CD8-positive, alpha-beta T cell (primary cell): ENCODE measurements at places on chromosomes 1 and 21. TPM values are rescaled to one million over a fixed set of nuclear protein-coding genes. Genes with fewer than 3 reads are reported as not detected.

- DNase-seq = no peak
Observed at GRCh38 chr1:5460974-5461373, 531.3 kb downstream of the NPHP4 start.

DNA sequence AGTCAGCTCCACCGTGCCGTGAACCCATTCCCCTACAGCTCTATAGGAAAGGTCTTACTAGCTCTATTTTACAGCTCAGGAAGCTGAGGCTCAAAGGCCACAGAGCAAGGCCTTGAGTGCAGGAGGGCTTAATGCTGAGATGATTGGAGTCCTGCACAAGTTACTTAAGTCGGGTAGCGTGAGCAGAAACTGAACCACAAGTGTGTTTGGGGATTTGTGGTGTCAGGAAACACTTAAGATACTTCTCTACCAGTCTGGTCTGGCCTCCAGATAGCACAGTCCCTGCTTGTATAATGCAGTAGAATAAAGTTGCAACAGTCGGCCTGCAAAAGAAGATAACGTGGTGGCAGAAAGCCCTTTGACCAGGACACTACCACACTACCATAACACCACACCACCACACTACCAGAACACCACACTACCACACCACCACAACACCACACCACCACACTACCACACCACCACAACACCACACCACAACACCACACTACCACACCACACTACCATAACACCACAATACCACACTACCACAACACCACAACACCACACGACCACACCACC is 118.1 kb downstream of the SPSB1 start:
- no peak for DNase-seq

DNA sequence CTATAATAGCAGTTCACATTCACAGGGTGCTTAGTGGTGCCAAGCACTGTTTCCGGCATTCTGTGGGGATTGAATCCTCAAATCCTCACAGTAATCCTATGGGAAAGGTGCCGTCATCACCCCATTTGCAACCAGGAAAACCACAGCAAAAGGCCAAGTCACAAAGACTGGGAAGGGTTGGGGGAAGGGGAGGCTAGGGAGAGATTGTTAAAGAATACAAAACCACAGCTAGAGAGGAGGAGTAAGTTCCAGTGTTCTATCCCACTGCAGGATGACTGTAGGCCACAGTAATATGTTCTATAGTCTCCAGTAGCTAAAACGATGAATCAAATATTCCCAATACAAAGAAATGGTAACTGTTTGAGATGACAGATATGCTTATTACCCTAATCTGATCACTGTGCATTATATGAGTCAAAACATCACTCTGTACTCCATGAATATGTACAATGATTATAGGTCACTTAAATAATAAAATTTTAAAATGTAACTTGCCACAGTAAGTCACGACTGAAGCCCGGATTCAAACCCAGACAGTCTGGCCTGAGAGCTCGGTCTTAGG is 256.8 kb downstream of the TOMM20 start:
- no peak for DNase-seq

The MSH4 gene
- not detected for total RNA-seq

DNA sequence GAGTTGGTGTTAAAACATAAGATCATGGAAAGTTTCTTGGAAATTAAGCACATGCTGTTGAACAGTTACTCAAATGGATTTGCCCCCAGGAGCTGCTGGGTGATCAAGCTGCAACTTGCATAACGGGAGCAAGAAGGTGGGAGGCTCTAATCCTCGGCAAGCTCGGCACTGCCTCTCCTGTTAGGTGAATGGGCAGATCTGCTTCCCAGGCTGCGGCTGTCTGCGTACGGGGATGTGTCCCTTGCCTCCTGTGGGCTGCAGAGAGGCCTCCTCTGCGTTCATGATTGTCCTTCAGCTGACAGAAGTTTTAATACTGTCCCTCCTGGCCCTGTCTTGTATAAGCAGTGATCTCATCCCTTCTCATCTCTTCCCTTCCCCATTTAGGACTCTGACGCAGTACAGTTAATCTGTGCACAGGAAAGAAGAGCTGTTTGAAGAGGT is 36.7 kb downstream of the ATP1A1 start:
- no peak for DNase-seq

The BEST4 gene
- total RNA-seq = 1.4 TPM

DNA sequence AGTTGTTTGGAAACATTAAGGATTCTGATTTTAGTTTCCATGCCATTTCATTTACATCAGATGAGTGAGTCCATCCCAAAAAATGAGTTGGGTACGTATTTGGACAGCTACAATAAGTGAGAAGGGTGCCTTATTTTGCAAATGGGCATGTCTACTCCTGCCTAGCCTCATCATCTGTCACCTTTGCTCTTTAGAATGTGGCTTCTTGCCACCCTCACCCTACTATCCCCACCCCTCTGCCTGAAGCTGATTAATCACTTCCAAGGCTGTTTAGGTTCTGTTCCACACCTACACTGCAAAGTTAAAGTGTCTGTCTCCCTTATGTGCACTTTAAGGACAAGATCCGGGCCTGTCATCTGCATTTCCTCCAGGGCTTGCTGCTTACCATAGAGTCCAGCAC is 61.2 kb downstream of the ST6GALNAC5 start:
- DNase-seq = no peak

The KIRREL1 gene
- total RNA-seq = not detected

GRCh38 chr1:39154553-39155421 is 49.7 kb upstream of the MACF1 start:
- DNase-seq = no peak

The GJA9 gene
- not detected for total RNA-seq

GRCh38 chr1:97505816-97506215 is 415.0 kb downstream of the DPYD start:
- DNase-seq = no peak

The ADORA1 gene
- total RNA-seq = not detected

DNA sequence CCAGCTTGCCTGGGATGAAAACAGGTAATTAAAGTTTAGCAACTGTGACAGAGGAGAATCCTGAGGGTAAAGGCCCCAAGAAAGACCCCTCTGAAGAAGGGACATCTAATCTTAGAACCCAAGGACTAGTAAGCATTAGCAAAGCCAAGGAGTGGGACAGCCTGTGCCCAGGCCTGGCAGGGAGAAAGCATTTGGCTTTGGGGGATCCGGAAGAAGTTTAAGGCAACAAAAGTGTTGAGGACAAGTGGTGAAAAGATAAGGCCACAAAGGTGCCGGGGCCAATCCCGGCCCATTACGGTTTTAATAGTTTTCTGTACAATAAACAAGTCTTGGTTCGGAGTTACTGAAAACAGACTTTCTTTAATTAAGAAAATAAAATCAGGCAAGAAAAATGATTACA is 275.5 kb downstream of the TM2D1 start:
- no peak for DNase-seq

- no peak for DNase-seq
Observed at GRCh38 chr1:99943223-99943794, 26.5 kb upstream of the SLC35A3 start.

DNA sequence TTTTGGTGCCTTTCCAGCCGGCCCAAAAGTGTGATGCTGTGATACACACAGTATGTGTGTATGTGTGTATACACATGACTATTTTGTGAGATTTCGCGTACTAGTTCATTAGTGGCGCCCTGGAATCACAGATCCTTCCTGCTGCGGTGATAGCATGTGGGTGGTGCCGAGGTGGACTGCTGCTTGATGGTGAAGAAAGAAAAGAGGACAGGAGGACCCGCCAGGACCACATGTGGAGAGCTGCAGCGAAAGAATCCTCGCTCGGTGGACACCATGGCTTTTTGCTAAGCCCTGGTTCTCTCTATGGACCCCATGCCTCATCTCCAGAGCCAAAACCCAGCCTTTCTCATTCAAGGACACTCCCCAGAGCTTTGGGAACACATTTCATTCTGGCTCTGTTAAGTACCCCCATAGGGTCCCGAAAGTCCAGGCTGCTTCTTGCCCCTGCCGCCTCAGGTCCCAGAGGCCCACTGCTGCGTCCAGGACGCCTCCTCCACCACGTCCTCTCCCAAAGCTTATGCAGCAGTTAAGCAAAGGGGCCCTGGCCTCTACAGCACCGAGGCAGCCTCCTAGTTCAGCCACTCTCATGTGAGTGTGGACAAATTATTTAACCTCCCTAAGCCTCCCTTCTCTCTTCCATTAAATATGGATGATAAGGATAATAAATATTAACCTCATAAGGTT is 32.8 kb upstream of the COX20 start:
- DNase-seq = no peak

DNA sequence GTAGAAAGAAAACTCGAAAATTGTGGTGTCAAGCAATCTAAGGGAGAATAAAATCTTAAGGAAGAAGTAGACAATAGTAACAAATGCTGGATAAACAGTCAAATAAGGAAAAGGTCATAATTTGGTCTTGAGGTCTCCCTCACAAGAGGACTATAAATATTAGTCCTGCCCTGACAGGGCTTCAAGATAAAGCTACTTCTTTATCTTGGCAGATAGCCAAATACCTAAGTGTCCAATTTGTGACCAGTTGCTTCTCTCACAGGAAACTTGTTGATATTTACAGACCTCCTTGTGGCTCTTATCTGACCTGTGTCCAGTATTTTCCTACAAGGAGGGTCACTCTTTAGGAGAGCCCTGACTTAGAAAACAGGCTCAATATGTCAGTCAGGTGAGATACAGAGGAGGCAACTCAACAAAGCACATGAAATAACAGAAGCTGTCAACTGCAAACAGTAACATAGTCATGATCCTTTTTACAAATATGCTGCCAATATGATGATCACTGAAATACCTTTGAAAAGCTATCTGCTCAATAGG is 88.8 kb downstream of the TNNI3K start:
- DNase-seq = no peak

GRCh38 chr1:44423591-44424537 is 18.8 kb downstream of the RNF220 start:
- DNase-seq = no peak

GRCh38 chr1:46077644-46078043 is 54.8 kb downstream of the PIK3R3 start:
- DNase-seq = no peak

DNA sequence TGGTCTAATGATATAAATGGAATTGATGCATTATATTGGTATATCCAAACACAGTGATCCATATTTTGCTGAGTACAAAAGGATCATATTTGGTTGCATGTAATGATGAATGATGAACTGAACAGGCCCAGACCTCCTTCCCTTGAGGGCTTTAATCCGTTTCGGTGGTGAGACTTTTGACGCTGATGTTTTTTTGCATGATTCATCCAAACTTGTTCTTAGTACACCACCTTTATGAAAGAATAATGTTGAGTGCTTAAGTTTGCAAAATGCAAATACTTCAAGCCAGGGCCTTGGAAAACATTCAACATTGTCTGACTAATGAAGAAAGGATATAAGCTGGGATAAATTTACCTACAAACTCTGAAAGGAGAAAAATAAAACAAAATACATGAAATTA is 19.2 kb downstream of the HOOK1 start:
- DNase-seq = no peak

DNA sequence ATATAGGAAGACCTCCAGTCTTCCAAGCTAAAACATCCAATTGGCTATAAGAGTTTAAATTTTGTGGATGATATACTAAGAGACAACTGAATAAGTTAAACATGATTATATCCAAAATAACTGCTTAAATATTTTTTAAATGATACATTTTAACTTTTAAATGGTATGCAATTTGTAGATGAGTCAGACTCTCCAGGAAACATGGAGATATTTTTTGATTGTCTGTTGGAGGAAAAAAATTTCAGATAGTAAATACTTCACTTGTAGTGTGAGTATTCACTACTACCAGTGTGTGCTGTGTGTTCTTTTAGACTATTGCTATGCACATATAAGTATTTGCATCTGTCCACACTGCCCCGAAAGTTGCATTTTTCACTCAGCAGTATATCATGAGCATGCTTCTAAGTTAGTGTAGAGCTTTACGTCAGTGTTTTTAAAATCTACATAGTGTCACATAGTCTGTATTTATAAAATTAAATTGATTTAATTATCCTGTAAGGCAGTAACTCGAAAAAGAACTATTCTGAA is 91.1 kb downstream of the USP25 start:
- DNase-seq = no peak

The ZNF670 gene
- 0.17 TPM for total RNA-seq

- no peak for DNase-seq
Observed at GRCh38 chr1:147579532-147579931, 38.2 kb downstream of the BCL9 start.

DNA sequence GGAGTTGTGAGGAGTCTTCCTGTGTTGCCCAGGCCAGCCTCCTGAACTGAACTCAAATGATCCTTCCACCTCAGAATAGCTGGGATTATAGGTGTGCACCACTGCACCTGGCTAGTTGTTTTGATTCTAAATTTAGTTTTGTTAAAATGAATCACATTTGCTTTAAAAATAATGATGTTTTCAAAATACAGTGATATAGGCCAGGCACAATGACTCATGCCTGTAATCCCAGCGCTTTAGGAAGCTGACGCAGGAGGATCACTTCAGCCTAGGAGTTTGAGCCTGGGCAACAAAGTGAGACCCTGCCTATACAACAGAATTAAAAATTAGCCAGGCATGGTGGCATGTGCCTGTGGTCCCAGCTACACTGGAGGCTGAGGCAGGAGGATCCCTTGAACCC is 24.3 kb downstream of the RTCA start:
- no peak for DNase-seq

DNA sequence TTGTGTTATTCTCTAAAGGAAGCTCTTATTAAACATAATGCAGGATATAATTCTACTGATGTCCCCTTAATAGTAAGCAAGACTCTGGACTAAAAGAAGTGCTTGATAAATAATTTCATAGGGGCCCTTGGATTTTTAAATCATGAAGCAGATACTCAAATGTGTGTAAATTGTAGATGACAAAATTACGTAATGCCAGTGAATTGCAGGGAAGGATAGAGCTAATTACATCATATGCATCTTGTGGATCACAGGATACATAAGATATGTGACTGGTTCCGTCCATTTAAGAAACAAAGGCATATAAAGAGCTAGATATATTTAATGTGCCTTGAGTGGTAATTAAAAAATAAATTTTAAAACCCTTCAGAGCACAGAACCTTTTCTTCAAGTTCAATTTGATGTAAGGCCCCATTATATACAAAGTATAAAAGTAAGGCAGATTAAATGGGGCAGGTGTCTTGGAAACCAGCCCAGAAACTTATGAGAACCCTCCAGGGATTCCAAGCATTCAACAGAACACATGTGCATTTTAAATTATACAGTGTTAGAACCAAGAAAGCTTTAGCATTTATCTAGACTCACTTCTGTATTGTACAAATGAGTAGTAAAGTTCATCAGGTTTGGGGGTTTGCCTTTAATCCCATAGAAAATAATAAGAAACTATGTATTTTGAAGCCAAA is 190.4 kb downstream of the NCAM2 start:
- no peak for DNase-seq

The CACYBP gene
- total RNA-seq = 105 TPM
